Activated T-helper 1 cell treated with Interleukin-2 at 50 U/mL for 16 hours (primary cell): ENCODE measurements at places on chromosomes 2 and 18.
A peak's percentile ranks its signal among the peaks of the same experiment; 100 is the strongest.

- DNase-seq, result peak; percentile 41
Observed at GRCh38 chr18:58043491-58044369, at the start of gene NEDD4L. TSS of gene NEDD4L (plus strand) at chr18:58044226. CDS start at chr18:58044661, 435 bp downstream.

GRCh38 chr2:178700922-178701342 is 106.3 kb downstream of the TTN start:
- no peak for DNase-seq

- no peak for DNase-seq
Observed at GRCh38 chr18:76980663-76981395, 151.8 kb downstream of the MBP start.

GRCh38 chr18:40233931-40234616 is 1721.0 kb upstream of the PIK3C3 start:
- no peak for DNase-seq

- DNase-seq, result no peak
Observed at GRCh38 chr2:85433511-85434089, 15.1 kb downstream of the SH2D6 start.

- DNase-seq, result no peak
Observed at GRCh38 chr2:197229509-197230443, 80.8 kb downstream of the ANKRD44 start.

GRCh38 chr2:177889818-177890460 is 182.6 kb downstream of the PDE11A start:
- no peak for DNase-seq

GRCh38 chr18:64037812-64038414 is 68.0 kb downstream of the SERPINB8 start:
- no peak for DNase-seq

DNA sequence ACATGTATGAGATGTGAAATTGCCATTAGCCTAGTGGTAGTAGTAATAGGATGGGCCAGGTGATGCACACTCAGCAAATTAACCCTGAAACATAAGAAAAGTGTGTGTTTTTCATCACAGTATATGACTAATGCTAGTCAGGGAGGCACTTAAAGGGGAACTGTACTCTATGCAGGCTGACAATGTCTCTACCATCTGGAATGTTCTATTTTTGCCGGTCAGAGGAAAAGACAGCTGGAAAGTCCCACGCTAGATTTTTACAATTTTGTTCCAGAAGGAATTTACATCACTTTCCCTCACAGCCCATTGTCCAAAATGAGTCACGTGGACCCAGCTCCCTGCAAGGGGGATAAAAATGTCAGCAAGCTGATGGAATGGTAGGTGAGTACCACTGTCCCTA is 746.3 kb upstream of the CHAC2 start:
- DNase-seq, result no peak

- DNase-seq, result no peak
Observed at GRCh38 chr18:73638709-73639108, 508.9 kb downstream of the FBXO15 start.

GRCh38 chr18:75249672-75250470 is 39.3 kb downstream of the TSHZ1 start:
- DNase-seq, result no peak

DNA sequence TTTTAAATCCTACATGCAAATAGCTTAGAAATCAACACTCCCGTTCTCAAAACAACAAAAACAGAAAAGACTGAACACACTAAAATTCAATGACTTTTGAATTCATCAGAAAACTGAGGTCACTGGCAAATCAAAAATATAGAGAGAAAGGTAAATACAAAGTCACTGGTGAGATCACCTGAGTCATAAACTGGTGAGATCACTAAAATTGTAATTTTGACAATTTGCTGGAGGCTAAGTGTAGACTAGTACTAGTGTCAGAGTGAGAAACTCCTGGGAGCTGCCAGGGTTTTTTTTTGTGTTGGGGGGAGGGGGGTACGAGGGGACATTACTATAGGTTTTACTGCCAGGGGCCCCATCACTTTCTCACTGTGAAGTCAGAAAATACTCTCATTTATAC is 1876.0 kb upstream of the CELF4 start:
- no peak for DNase-seq

- no peak for DNase-seq
Observed at GRCh38 chr2:233814056-233814835, 36.1 kb downstream of the MROH2A start.

DNA sequence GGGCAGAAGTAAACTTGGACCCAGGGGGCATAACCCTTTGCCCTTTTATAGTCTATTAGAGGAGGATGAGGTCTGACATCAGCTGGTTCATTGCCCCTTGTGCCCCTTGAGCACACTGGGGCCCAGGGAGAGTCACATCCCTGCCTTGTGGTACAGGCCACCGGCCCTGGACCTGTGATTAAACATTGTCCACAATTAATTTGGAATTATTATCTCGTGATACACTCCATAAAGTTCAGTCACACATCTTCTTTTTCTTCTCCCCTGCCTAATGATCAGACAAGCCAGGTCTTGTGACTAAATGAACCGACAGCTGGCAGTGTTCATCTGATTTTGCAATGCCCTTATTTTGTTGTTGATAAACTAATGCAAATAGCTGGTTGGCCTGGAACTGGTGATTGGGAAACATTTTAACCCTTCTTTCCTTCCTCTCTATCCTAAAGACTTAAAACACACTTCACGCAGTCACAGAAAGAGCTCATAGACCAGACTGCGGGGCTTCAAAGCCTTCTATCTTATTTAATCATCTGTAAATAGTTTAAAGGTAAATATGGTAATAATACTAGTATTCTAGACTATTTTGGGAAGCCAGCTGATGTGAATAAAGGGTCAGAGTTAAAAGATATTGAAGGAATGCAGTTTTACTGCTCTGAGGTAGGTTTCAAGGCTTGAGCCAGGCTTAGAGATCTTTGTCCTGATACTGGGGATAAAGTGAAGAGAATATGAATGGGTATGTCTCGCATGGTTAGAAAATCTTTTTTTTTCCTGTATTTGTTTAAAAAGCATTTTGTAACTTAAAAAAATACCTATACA is 13.4 kb downstream of the IL1R1 start:
- DNase-seq, result no peak

GRCh38 chr2:126788113-126788512 is 110.6 kb upstream of the TEX51 start:
- DNase-seq, result no peak

- no peak for DNase-seq
Observed at GRCh38 chr2:217360781-217361482, 501.1 kb upstream of the TNP1 start.

GRCh38 chr2:146523196-146523595 is 1321.6 kb upstream of the ACVR2A start:
- DNase-seq, result no peak

DNA sequence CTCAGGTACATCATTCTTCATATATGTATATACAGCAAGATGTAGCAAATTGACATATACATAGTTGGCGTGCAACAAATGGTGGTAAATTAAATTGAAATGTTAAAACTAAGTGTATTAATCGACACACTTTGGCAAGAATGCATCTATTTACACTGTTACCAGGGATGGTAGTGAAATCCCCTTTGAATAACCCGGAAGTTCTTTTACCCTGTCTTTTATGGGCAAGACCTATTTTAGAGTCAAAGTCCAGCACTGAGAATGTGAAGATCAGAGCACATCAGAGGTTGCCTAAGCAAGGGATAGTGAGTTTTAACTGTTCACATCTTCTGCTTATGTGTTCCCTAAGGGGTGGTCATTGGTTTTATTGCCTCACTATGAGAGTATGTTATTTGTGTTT is 7.6 kb upstream of the TMEFF2 start:
- no peak for DNase-seq

- no peak for DNase-seq
Observed at GRCh38 chr2:20186078-20186854, 38.7 kb downstream of the SDC1 start.

DNA sequence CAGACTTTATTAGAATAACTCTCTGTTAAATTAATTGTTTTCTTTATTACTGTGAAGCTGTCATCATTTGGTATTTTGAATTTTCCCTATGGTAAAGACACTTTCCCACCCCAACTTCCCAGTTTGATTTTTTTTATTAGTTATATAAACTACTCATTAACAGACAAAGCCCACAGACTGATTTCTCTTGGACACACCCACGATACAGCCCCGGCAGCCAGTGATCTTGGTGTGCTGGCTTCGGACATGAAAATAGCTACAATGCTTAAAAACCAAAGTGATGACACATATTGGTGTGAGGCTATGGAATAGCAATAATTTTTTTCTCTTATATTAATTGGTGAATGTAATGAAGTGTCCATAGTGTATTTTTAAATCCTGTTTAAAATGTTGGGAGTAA is 225.4 kb upstream of the SIX3 start:
- DNase-seq, result no peak

DNA sequence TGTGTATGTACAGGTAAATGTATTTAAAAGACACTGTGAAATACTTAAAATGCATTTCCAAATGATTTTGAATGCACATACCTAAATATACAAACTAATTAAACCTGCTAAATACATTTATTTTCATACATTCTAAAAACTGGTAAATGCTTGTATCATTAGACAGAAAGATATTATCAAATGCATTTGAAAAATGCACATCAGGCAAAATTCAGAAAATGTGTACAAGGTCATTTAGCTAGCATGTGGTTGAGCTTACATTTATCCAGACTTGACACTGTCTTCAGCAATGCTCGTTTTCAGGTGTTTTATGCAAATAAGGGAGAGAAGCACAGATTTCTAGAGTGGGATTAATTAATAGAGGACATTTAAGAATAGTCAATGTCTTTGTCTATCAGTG is 374.2 kb downstream of the SUCLG1 start:
- DNase-seq, result no peak

DNA sequence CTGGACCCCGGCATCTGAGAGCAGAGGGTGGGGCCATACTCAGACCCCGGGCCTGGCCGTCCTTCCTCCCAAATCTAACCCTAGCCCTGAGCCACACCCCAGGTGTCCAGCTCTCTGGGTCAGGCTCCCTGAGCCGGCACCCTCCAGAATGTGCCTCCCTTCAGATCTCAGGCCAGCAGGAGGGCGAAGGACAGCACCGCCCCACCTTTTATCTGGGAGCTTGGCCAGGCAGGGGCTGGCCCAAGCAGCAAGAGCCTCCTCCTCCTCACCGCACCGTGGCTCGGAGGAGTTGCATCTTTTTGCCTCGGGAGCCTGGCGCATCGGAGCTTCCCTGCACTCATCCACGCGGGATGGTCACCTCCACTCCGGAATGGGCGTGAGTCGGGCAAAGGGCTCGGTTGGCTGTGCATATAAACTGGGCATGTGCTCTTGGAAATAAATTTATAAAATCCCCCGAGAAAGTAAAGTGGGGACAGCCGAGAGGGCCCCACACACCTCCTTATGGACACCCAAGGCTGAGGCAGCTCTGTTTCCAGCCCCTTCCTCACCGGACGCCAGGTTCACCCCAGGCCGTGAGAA is 69.1 kb upstream of the CTDP1 start:
- DNase-seq, result no peak

DNA sequence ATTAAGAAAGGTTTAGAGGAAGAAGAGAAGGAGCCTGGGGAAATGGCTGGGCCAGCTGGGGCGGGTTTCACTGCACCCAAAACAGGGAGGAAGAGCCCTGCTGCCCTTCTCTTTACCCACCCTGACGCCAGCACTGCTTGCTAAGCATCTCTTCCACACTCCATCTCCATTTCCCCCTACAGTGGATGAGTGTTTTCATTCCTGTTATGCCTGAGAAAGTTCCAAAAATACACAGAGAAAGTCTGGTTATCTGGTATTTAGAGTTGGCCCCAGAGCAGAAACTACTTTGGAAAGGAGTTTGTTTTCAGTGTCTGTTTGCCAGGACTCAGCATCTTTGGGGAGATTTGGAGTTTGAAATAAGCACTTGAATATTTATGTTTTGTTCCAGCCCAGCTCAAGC is 451.0 kb downstream of the SLC4A3 start:
- DNase-seq, result no peak

DNA sequence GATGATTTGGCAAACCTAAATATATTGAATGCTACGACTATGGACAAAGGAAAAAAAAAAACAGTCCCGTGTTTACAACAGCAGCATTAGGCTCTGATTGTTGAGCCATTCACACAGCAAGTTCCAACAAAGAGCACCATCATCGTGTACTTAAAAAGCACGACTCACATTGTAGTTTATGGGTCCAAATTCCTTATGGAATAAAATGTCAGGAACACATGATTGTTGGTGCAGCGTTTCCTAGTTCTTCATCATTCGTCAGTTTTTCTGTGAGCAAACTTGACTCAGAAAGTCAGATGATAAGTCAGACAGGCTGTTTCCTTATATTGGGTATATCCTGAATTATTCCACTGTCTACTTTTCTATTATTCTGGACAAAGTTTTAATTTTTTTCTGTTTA is 10.0 kb upstream of the KIDINS220 start:
- DNase-seq, result no peak

- no peak for DNase-seq
Observed at GRCh38 chr2:75162897-75163296, 36.4 kb downstream of the TACR1 start.

DNA sequence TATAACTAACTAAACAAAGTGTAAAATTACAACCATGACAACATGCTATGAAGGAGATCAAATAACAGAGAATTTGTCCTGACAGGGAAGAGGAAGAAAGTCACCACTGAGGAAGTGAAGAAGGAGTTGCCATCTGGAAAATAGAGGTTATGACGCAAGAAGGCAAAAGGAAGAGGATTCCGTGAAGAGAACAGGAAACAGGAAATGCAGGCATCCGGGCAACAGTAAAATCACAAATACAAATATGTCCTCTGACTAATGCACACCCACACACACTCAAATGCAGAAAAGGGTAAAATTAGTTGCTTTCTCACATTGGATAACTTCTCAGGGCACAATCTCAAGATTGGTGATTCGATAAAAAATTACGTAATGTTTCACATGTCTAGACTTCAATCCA is 278.4 kb downstream of the TMX3 start:
- no peak for DNase-seq

- DNase-seq, result no peak
Observed at GRCh38 chr2:10271946-10272345, 30.8 kb upstream of the HPCAL1 start.

DNA sequence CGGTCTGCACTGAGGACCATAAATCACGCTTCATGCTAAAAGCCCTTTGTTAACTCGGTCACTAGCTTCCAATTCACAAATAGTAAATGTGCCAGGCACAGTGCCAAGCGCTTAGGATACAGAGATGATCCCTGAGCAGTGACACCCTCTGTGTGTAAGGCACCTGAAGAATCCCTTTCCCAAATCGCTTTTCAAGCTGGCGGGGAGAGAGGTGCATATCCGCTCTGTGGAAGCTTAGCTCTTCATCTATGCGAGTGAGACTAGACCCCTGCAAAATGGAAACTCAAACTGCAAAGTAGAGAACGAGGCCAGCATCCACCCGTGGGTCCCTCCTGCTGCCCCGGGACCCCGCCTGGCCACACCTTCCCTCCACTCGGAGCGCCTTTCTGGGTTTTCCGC is 2.4 kb downstream of the PIEZO2 start:
- no peak for DNase-seq

- DNase-seq, result no peak
Observed at GRCh38 chr2:129331638-129332037, 647.8 kb upstream of the RAB6C start.
